ENCODE measurements at places on chromosomes 3 and 15.
A peak's percentile ranks its signal among the peaks of the same experiment; 100 is the strongest.

DNA sequence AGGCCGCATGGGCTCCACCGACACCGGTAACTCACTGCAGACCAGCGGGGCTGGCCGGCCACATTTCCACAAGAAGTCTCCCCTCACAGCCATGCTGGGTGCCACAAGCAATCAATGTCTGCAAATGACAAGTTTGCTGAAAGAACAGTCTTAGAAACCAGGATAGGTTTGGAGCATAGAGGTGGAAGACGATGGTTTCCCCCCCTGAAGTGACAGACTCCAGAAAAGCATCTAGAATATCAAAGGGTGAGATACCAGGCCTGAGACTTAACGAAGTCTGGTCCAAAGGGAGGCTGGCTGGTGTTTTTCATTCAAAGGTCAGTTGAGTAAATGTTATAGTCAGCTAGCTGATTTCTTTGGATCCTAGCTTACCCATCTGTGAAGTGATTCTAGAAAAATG is 50.0 kb upstream of the WNT5A start:
- H3K4me1 ChIP-seq, result no peaks in the 10 kb centered on the region
- H3K27ac ChIP-seq, result peak overlapping the region; percentile 27
- no peak overlapping the region for H3K4me3 ChIP-seq
- H3K36me3 ChIP-seq, result no peaks in the 10 kb centered on the region

DNA sequence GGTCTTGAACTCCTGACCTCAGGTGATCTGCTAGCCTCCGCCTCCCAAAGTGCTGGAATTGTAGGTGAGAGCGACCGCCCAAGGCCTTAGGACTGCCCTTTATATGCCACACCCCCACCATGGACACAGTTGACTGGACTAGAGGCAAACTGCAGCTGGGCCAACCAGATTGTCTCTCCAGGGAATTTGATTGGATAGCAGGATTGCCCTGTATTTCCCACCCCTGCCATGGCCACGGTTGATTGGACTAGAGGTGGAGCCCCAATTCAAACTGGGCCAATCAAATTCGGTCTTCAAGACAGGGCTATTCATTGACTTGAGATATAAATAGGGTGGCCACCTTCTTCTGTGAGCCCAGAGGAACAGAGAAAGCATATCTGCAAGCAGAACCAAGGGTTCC is 6.9 kb upstream of the CLPX start:
- H3K27me3 ChIP-seq, result no peaks in the 10 kb centered on the region
- no peak overlapping the region for H3K27ac ChIP-seq
- no peak for DNase-seq
- no peaks in the 10 kb centered on the region for H3K36me3 ChIP-seq

- no peaks in the 10 kb centered on the region for H3K36me3 ChIP-seq
- no peaks in the 10 kb centered on the region for H3K4me1 ChIP-seq
- H3K27ac ChIP-seq, result no peak overlapping the region
- no peak overlapping the region for H3K4me3 ChIP-seq
- no peaks in the 10 kb centered on the region for H3K27me3 ChIP-seq
Observed at GRCh38 chr3:124115956-124116355, 124.0 kb upstream of the ROPN1 start.

- peaks cover 3% of the 10 kb centered on the region for H3K4me1 ChIP-seq
- no peak for DNase-seq
- no peak overlapping the region for H3K27ac ChIP-seq
- no peaks in the 10 kb centered on the region for H3K27me3 ChIP-seq
- H3K36me3 ChIP-seq, result no peaks in the 10 kb centered on the region
Observed at GRCh38 chr15:96184297-96184696, 146.2 kb upstream of the NR2F2 start.

- no peaks in the 10 kb centered on the region for H3K4me1 ChIP-seq
- no peak for DNase-seq
- no peaks in the 10 kb centered on the region for H3K27me3 ChIP-seq
- peak overlapping the region; percentile 16 for H3K27ac ChIP-seq
- H3K4me3 ChIP-seq, result no peak overlapping the region
- no peaks in the 10 kb centered on the region for H3K36me3 ChIP-seq
Observed at GRCh38 chr3:62602129-62602770, 228.9 kb upstream of the FEZF2 start.
